ENCODE measurements at places on chromosomes 16 and 17. TPM values are rescaled to one million over a fixed set of nuclear protein-coding genes. Genes with fewer than 3 reads are reported as not detected.

- peaks cover 37% of the 10 kb centered on the region for H3K4me1 ChIP-seq
- peaks cover 17% of the 10 kb centered on the region for H3K27me3 ChIP-seq
- peaks cover 3% of the 10 kb centered on the region for H3K36me3 ChIP-seq
- no peak overlapping the region for H3K4me3 ChIP-seq
- peak overlapping the region; percentile 43 for H3K27ac ChIP-seq
These were observed 53.0 kb upstream of the RPL38 start for GRCh38 chr17:74150428-74151025.

- H3K4me3 ChIP-seq, result no peak overlapping the region
- H3K36me3 ChIP-seq, result no peaks in the 10 kb centered on the region
- H3K27me3 ChIP-seq, result peaks cover 13% of the 10 kb centered on the region
- peak; percentile 71 for DNase-seq
- no peak overlapping the region for H3K27ac ChIP-seq
These were observed 26.8 kb downstream of the GP2 start for GRCh38 chr16:20300312-20301097.

DNA sequence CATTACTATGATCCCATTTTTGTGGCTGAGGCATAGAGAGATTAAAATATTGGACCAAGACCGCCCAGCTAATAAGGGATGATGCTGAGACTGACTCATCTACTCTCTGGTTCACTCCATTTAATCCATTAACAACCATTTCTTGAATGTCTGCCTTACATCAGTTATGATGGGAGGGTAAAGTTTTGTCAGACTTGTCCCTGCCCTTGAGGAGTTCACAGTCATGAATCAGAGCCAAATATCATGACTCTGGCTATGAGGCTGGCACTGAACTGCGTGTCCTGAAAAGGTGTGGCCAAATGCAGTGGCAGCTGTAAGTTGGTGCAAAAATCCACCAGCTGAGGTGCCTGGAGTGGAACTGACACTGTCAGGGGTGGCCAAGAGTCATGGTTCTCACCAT is 35.0 kb upstream of the MAF start:
- H3K4me3 ChIP-seq, result no peak overlapping the region
- H3K27me3 ChIP-seq, result no peaks in the 10 kb centered on the region
- no peaks in the 10 kb centered on the region for H3K36me3 ChIP-seq
- no peaks in the 10 kb centered on the region for H3K4me1 ChIP-seq

DNA sequence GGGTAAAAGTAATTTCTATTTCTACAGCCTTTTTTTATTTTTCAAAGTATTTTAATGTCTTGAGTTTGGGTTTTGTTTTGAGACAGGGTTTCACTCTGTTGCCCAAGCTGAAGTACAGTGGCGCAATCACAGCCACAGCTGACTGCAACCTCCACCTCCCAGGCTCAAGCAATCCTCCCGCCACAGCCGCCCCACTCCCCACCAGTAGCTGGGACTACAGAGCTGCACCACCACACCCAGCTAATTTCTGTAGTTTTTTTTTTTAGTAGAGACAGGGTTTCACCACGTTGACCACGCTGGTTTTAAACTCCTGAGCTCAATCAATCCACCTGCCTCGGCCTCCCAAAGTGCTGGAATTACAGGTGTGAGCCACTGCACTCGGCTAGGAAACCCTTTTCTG is 44.0 kb downstream of the TUBD1 start:
- H3K4me3 ChIP-seq, result no peak overlapping the region
- H3K4me1 ChIP-seq, result no peaks in the 10 kb centered on the region
- H3K27ac ChIP-seq, result no peak overlapping the region
- no peaks in the 10 kb centered on the region for H3K27me3 ChIP-seq
- DNase-seq, result no peak
- H3K36me3 ChIP-seq, result no peaks in the 10 kb centered on the region

TMEM238L gene
- total RNA-seq, result not detected

All from glutamatergic neuron (in vitro differentiated cells).